Amygdala (tissue), 56 donors: ENCODE measurements at places on chromosomes 5 and 9.

DNA sequence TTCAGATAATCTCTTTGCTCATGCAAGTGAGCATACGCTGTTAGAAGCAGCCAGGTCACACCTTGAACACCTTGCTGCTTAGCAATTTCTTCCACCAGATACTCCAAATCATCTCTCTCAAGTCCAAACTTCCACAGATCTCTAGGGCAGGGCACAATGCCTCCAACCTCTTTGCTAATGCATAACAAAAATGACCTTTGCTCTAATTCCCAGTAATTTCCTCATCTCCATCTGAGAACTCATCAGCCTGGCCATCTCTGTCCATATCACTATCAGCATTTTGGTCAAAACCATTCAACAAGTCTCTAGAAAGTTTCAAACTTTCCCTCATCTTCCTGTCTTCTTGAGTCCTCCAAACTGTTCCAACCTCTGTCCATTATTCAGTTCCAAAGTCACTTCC, 139.3 kb upstream of the NR4A3 start:
- no peak for DNase-seq

DNA sequence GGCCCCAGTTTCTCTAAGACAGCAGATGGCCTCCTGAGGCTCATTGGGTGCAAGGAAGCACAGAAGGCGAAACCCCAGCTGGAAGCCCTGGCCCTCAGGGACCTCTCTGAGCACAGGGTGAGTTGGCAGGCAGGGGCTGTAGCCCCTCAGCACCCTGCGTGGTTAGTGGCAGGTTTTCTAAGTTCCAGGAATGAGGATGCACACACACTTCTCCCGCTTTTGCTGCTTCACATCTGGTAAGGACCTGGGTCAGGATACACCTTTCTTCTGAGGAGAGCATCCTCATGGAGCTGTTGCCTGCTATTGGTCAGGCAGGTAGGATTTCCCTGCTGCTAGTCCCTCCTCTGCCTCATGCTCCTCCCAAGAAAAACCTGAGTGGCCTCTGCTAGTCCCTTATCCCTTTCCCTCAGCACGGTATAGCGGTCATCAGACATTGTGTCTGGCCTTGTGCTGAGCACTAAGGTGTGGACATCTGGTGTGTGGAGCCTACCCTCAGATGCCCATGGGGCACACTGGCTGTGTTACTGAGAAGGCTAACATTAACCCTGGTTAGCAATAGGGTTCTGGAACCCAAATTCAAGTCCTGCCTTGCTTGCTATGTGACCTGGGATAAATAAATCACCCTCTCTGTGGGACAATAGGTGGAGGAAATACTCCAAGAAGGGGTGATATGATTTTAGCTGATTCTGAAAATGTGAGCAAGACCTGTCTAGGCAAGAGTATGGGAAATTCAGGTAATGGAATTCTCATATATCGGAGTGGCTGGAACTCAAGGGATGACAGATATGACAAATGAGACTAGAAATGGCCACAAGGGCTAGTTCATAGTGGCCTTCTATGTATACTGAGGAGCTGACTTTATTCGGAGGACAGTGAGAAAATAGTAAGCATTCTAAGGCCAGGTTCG, 1.6 kb downstream of the SLC22A4 start:
- DNase-seq: no peak

- DNase-seq: no peak
Measured at GRCh38 chr9:8365029-8365428, 565.5 kb upstream of the DMAC1 start.

DNA sequence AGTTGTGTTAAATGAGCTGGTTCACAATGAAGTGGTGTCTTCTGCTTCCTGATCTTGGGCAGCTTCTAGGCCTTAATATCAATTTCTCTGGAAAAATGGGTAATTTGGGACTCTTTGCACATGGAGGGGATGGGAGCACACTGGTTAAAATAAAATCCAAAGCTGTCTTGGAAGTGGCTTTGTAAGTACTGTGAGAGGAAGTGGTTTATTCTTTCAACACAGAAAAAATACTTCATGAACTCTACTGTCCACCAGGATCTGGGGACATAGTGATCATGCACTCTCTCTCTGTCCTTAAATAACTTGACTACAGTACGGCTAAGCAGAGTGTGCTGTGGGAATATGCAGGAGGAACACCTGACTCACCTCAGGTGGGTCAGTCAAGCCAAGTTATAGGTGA, 2.4 kb downstream of the PCYOX1L start:
- DNase-seq: no peak

DNA sequence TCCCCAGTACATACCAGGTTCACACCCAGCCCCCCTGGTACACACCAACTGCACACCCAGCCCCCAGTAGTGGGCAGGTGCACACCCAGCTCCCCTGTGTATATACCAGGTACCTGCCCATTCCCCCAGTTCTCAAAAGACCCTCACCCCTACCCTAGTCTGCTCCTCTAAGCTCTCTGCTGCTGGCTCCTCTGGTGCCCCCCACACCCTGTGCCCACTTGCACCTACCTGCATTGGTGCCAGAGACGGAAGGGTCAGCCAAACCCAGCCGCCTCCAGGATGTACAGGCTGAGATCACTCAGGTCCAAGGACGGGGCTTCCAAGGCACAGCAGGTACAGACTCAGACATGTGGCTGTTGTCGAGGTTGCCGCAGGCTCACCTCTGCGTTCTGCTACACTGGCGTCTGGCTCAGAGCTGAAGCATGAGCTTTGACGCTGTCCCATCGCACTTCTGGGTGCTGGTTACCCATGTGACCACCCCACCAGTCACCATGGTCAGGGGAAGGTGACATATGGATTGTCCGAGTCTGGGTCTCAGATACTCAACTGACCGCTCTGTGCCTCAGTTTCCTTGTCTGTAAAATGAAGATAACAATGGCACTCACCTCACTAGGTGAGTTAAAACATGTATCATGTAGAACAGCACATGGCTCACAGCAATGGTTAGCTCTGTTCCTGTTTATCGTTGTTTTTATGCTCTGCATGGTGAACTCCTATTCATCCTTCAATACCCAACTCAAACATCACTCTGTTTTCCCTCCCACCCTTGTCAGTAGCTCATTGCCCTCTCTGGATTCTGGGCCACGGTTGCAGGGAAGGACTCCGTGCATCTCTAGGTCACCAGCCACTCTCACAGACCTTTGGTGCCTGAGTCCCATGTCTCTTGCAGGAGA, 45.3 kb upstream of the SUSD3 start:
- no peak for DNase-seq

DNA sequence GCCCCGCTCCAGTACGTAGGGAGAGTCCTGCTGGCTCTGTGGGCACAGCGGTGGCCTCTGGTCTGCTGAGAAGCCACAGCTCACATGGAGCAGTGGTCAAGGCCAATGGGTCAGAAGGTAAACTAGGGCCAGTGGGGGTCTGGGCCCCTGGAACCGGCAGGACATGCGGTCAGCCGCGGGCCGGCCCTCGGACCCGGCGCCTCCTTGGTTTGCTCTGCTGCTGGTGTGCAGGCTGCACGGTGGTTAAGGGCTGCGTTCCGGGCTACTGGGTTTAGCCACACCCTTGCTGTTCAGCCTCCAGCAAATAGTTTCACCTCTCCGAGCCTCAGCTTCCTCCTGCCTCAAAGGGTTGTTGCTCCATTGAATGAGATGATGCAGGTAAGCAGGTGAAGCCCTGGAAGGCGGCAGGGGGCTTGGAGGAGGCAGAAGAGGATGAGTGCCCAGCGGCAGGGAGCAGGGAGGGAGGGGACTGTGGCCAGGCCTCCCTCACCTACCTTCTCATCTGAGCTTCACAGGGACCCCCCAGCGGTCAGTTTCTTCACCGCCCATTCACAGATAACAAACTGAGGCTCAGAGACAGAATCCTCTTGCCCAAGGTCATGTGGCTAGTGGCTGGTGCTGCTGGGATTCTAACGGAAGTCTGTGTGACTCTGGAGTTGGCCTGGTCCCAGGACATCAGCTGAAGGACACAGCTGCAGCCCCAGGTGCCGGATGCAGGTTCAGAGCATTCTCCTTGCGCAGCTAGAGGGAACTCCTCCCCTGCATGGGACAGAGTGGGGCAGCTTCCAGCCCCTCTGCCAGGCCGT, 3.7 kb upstream of the COL5A1 start:
- DNase-seq: no peak

- no peak for DNase-seq
Measured at GRCh38 chr5:136994154-136994553, 505.0 kb downstream of the SPOCK1 start.

GRCh38 chr9:32423371-32423770, 38.9 kb downstream of the ACO1 start:
- DNase-seq: no peak

GRCh38 chr5:55226934-55227663, at the start of gene MCIDAS:
Gene MCIDAS, minus strand, starts transcription at chr5:55227315. Its CDS starts 177 bp downstream, at chr5:55227138.
- DNase-seq: no peak

- no peak for DNase-seq
Measured at GRCh38 chr9:28718226-28718625, 1144.9 kb upstream of the C9orf72 start.

- DNase-seq: no peak
Measured at GRCh38 chr5:149605998-149606724, 24.9 kb downstream of the ARHGEF37 start.

- DNase-seq: no peak
Measured at GRCh38 chr9:120734607-120735410, 20.5 kb upstream of the MEGF9 start.

GRCh38 chr9:129571298-129572051, 49.4 kb downstream of the C9orf50 start:
- DNase-seq: no peak

DNA sequence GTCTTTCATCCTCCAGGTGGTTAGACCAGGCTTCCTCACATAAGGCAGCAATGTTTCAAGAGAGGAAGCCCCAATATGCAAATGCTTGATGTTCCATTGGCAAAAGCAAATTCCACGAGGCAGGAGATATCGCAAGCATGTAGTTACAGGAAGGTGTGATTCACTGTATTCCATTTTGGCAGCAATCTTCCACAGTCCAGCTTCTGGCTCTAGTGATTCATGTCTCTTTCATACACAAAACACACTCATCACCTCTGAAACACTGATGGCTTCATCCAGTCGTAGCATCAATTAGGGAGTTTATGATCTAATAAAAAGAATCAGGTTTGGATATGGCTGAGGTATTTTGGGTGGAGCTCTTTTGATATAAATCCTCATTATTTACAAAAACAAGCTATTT, 552.2 kb upstream of the RIOK2 start:
- DNase-seq: no peak

DNA sequence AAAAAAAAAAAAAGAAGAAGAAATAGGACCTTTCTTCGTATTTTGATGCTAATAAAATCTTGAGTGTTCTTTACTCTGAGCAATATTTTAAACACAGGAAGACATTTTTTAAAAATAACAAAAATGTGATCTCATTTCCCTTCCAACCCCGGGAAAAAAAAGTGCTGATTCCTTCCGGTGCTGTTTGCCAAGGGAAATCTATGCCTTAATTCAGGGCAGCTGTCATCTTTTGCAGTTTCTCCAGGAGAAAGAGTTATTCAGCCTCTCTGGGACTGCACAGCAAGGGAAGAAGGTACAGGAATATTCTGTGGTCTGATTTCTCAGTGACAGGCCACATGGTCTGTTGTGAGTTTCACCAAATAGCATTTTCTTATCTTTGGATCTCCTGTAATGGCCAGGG, 291.9 kb upstream of the IRX1 start:
- DNase-seq: no peak

DNA sequence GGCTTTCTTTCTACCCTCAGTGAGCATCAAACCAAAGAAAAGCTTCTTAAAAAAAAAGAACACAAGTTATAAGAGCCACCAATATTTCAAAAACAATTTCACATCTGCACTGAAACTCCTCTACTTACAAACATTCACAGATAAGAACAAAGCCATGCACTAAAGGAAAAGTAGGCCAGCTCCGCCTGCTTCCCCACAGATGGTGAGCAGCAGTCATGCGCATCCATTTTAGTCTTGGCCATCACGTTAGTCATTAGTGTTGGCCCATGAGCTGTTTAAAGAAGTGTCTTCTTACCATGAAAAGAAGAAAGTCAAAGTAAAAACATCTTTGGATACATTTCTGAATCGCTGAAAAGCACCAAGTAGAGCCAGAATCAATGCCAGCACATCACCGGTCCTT, 40.0 kb upstream of the SMIM23 start:
- DNase-seq: no peak

GRCh38 chr5:21931116-21931515, 922.0 kb downstream of the CDH12 start:
- DNase-seq: no peak

DNA sequence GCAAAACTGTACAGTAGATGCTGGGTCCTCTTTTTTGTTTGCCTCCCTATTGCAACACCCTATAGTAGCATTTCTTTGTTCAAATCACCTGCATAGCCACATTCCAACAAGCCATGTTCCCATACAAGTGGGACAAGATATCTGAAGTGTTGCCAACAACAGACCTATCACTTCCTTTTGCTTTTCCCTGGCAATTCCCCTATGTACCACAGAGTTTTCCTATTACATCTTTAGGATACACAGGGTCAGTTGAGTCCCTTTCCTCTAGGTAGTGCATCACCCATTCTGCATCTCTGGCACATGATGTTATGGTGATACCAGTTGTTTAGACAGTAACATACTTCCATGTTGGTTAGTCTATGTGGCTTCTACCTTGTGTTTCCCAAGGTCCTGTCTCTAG, 125.1 kb upstream of the FBXL7 start:
- DNase-seq: no peak

DNA sequence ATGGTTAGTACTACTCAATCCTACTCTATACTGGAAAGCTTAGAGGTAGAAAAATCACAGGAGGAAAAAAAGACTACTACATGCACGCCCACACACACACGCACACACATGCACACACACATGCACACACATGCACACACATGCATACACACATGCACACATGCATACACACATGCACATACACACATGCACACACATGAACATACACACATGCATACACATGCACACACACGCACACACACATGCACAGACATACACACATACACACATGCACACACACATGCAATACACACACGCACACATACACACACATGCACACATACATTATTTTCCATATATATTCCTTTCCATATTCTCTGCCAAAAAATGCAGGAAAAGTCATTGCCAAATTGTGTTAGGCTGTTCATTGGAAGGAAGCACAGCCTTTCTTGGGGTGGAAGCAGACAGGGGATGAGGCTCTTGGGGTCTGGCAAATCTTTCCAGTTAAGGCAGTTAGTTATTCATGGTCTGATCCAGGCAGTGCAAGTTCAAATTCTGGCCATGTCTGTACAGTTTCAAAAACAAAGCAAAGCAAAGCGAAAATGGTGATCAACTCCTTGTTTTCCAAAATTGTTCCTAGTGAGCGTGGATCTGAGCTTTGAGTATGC, 187.9 kb upstream of the EGFLAM start:
- no peak for DNase-seq

DNA sequence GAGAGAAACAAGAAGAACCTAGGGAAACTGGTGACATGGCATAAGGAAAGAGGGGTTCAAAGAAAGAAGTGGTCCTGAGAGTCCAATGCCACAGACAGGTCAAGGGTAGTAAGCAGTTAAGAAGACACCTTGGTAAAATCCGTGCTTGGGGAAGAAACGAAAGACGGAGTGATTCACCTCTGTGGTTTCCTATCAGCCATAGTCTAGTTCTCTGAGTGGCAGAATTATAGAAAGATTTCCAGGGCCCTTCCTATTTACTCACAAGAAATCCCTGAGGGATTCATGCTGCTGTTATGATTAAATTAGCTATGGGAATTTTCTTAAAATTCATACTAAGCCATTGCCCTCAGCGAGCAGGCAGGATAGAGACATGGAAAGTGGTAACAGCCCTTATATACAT, 31.7 kb downstream of the IL33 start:
- DNase-seq: no peak

GRCh38 chr5:91109634-91110033, 273.5 kb downstream of the ARRDC3 start:
- no peak for DNase-seq
